HS-5 (cell line): ENCODE measurements at places on chromosomes 6 and 20.

DNA sequence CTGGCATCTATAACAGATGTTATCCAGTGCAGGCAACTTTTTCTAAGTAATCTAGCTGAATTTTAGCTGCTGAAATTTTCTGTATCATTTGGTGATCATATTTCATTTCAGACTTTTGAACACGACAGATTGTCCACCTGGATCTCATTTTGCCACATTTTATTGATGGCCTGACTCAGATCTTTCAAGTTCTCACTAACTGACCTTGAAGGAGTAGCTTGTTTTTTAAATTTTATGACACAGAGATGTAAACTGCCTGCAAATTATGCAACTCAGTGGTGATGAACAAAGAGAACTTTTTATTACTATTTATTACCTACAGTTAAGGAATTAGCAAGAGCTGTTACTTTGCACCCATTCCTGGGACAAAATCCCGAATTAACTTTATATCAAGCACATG, 366.4 kb downstream of the PAX1 start:
- no peak for DNase-seq

DNA sequence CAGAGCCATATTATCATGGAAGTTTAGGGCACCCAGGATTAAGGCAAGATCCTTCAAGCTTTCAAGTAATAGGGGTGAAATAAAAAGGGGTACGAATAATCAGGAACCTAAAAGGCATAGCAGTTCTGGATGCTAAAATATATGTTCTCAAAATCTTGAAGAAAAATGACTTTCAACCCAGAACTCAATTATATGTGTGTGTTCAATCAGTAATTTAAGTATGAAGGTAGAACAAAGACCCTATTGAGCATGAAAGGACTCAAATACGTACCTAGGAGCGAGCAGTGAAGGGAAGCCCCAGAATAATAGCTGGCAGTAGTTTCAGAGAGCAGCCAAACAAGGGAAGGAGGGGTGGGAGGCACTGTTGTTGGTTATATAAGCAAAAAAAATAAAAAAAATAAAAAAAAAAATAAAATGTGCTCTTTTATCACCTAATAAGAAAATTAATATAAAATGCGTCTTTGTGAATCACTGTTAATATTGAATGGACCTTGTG, 45.4 kb downstream of the MYO6 start:
- no peak for DNase-seq

GRCh38 chr6:75776461-75776860, 27.4 kb downstream of the MYO6 start:
- DNase-seq = no peak

DNA sequence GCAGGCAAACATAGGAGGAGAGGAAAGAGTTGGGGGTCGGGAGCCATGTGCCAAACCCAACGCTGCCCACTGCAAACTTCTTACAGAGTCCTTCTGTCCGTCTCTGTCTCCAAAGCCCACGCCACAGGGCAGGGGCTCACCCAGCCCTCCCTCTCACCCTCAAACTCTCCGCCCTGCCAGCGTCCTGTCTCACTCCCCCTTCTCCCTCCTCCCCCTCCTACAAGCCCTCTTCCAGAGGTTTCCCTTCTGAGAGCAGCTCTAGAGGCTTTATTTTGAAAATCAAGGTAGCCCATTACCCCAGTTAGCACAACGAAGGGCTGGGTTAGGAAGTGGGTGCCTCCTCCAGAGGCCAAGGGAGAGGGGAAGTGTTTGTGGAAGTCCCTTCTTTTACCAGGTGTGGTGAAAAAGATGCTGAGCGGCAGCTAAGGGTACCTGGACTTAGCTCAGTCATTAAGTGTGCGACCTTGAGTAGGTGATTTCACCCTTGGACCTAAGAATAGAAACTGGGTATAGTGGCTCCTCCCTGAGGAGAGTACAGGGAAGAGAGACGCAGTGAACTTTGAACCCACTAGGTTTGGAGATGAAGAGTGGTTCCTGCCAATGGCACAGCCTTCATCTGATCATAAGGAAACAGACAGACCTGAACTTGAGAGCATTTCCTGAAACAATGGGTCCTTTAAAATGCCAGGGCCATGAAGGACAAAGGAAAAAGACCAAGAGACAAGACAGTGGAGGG, 123.8 kb downstream of the BANF2 start:
- no peak for DNase-seq

- no peak for DNase-seq
These were observed 39.1 kb downstream of the MDFI start for GRCh38 chr6:41677124-41677921.

GRCh38 chr6:150684714-150685459, 85.2 kb downstream of the PLEKHG1 start:
- DNase-seq = no peak

DNA sequence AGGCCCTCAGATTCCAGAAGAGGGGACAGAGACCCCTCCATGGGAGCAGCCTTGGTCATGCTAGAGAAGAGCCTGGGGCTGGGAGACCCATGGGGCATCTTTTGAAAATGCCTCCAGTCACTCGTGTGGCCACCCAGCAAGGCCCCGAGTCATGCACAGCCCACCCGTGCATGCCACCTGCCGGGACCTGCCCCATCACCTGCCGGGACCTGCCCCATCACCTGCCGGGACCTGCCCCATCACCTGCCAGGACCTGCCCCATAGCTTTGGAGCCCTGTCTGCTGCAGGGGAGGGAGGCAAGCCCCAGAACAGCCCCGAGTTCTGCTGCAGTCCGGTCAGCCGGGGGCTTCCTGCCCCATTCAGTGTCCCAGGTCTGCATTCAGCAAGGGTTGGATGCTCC, 37.5 kb upstream of the SLCO4A1 start:
- no peak for DNase-seq

DNA sequence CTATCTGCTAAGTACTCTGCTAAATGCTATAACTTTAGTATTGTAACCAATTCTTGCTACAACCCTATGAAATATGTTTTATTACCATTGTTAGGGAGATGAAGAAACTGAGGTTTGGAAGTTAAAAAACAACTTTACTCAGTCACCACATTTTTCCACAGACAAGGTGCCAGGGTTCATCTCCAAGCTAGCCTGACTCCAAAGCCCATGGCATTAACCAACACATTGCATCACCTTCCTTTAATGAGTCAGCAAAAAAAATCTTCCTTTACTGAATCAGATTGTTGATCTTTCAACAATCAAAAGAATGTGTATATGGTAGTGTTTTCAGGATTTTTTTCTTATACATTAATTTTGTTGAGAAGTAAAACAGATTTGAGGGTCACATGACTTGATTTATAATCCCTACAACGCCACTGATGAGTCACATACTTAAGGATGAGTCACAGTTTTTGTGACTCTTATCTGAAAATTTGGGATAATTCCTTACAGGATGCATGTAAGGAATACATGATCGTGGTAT, 41.5 kb downstream of the MAN1A1 start:
- peak; percentile 81 for DNase-seq

DNA sequence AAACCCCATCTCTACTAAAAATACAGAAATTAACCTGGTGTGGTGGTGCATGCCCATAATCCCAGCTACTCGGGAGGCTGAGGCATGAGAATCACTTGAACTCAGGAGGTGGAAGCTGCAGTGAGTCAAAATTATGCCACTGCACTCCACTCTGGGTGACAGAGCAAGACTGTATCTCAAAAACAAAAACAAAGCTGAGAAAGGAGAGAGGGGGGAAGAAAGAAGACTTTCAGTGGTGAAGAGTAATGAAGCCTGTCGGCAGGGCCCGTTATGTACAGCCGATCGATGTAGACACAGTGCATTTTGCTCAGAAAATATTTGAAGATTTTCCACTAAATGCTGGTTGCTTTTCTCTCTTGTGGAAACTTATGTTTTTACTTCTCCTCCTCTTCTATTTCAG, 13.8 kb downstream of the VAPB start:
- no peak for DNase-seq

GRCh38 chr6:88695937-88696336, 267.5 kb downstream of the RNGTT start:
- DNase-seq = no peak

DNA sequence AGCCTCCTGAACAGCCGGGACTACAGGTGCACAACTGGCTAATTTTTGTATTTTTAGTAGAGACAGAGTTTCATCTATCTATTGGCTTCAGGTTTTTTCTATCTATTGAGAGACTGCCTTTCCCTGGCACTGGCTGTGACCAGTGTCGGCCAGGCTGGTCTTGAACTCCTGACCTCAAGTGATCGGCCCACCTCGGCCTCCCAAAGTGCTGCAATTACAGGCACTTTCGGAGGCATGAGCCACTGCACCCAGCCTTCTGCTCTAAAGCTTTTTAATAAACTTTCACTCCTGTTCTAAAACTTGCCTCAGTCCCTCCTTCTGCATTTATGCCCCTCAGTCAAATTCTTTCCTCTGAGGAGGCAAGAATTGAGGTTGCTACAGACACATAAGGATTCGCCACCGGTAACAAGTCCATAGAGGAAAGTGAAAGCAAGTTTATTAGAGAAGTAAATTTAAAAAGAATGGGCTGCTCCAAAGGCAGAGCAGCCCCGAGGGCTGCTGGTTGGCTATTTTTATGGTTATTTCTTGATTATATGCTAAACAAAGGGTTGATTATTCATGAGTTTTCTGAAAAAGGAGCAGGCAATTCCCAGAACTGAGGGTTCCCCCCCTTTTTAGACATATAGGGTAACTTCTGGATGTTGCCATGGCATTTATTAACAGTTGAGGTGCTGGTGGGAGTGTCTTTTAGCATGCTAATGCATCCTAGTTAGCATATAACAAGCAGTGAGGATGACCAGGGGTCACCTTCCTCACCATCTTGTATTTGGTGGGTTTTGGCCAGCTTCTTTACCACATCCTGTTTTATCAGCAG, 44.8 kb upstream of the RNGTT start:
- no peak for DNase-seq

DNA sequence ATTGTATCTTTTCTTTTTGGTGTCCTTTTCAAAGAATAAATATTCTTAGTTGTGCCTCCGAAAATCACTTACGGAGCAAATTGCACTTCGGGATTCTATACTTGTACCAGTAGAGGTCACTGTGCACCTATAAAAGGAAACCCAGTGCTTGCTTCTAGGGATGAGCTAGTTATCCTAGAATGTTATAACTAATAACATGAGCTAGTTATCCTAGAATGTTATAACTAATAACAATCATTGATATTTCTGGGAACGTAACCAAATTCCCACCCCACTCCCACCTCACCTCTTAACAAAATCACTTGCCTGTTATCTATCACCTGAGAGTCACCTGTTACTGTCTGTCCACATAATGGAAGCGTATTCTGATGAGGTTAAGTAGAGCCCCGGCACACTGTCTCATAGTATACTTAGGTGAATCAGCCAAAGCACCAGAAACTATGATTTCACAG, 126.9 kb upstream of the TIAM2 start:
- no peak for DNase-seq

GRCh38 chr6:100381111-100381510, 83.6 kb downstream of the SIM1 start:
- no peak for DNase-seq

GRCh38 chr6:126253431-126253830, 86.5 kb upstream of the CENPW start:
- no peak for DNase-seq

DNA sequence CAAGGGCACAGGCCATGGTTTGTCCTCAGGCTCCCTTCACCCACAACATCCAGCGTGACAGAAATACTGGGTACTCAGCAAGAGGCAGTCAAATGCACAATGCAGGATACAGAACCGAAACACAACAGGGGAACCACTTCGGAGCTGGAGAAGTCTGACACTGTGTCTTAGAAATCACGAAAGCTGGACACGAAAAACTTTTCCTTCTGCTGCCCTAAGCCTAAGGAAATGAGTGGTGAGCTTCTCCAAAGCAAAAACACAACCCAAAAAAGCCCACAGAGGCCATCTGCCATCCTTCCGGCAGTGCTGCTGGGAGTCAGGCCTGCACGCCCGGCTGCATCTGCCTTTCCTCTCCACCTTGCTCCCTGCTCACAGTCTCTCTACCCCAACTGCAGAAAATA, 106.3 kb downstream of the SLC23A2 start:
- no peak for DNase-seq

DNA sequence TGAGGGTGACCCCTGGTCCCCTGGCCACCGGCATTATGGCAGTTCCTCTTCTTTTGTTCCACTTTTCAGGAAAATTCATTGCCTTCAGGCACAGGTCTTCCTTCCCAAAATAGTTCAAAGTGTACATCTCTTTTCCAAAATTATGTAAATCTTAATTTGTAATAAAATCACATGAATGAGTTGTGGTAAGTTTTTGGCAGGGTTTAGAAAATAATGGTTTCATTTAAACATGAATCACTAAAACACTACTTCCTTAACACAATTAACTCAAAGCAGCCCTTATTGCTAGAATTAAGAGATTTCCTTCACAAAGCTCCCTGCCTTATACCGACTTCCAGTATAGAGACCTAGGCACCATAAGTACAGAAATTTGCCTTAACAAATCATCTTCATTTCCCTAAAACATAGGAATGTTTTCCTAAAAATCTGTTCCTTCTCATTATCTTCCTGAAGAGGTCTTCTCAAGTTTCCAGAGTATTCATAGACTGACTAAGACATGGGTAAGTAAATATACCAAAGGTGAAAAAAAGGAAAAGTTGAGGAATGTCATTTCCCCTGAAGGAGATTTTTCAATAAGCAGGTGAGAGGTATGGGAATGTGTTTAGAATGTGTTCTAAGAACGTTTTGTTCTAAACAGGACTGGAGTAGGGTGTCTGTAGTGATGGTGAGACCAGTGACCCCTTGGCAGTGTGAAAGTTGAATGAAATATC, 148.2 kb upstream of the CITED2 start:
- DNase-seq = no peak

DNA sequence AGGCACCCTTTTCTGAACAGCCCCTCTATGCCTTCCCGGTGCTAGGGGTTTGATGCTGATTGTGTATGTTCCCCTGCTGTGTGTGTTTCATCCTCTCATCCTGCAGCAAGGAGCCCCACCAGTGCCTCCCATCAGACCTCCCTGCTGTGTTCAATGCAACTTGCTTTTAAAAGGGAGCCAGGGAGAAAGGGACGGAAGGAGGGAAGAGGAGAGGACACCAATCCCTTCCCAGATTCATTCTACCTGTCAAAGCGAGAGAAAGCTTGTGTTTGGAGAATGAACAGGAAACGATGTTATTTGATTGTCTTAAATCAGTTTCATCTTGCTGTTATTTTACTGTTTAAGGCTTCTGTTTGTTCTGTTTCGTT, 259.2 kb downstream of the ADGB start:
- DNase-seq = no peak

GRCh38 chr6:18632670-18633410, 245.7 kb downstream of the RNF144B start:
- DNase-seq = peak; percentile 32

DNA sequence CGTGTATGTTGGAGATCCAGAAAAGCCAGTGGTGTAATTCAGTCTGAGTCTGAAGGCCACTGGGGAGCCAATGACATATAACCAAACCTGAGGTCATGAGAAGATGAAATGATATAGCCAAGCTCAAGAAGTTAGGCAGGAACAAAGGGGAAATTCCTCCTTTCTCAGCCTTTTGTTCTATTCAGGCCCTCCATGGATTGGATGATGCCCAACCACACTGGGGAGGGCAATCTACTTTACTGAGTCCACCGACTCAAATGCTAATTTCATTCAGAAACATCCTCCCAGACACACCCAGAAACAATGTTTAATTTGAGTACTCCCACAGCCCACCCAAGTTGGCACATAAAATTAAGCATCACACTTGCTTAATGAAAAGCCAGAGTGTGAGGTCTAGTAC, 183.6 kb downstream of the GJA1 start:
- DNase-seq = no peak
